NCI-H2227 treated with DMSO at 0.1 percent for 48 hours (cell line): ENCODE measurements at places on chromosomes 2 and 18.

DNA sequence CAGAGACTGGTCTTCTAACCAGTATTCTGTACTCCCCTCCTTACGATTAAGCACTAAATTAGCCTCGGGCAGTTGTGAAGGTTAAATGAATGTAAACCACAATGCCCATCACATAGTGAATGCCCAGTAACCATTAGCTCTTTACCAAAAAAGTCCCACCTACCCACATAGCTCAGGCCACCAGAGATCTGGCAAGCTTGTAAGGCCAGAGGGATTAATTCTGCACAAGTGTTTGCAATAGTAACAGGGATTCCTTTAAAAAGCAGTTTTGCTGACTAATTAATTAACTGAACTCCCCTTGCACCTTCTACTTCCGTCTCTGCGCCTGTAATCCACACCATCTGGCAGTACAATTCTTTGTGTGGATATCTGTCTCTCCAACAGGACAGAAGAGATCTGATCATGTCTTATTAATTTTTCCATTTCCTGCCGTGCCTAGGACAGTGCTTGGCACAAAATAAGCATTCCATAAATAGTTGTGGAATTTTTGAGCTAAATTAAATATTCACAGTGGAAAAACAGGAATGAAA lies 36.2 kb upstream of the IGFBP2 start:
- DNase-seq: no peak

DNA sequence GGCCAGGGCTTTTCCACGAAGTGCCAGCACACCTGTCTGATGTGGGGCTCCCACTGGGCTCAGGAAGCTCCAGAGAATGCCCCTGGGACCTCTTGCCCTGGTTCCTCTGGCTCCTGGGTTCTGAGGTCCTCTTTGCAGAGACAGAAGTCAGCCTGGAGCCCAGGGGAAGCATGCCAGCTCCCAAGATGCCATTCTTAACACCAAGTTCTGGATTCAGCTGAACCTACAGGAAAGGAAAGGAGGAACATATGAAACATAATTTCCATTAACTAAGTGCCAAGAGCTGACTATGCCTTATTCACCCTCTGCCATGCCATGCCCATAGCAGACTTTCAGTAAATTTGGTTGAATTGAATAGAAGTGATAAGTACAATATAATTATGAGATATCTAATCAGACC lies 21.9 kb downstream of the FAM124B start:
- DNase-seq: no peak

DNA sequence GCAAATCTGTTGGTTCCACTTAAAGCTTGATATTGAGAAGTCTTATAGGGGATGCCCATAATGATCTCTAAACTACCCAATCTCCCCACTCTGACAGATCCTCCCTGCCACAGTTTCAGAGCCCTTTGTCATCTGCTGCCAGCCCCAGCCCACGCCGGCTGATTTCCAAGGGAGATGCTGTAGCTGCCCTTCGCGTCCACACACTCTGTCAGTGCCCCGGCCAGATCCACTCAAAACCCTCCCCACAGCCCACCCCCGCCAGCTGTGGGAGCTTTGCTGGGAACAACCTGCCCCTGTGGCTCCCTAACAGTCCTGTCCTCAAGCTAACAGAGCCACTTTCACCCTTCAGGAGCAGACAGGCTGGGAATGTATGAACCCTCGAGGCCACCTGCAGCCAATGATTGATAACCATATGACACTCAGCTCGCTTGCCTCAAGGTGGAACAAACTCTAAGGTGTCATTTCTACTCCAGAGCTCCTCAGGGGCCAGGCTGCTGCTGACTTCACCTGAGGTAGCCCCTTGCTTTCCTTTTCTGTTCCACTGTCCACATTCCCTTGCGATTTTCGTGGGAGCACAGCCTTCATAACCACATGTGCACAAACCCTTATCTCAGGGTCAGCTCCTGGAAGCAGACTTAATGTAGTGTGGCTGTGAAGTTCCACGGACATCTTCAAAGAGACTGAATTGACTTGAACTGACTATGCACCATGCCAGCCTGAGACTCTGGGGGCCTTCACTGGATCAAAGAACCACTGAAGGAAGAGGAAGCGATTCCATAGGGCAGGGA lies 92.6 kb upstream of the LGALSL start:
- no peak for DNase-seq

DNA sequence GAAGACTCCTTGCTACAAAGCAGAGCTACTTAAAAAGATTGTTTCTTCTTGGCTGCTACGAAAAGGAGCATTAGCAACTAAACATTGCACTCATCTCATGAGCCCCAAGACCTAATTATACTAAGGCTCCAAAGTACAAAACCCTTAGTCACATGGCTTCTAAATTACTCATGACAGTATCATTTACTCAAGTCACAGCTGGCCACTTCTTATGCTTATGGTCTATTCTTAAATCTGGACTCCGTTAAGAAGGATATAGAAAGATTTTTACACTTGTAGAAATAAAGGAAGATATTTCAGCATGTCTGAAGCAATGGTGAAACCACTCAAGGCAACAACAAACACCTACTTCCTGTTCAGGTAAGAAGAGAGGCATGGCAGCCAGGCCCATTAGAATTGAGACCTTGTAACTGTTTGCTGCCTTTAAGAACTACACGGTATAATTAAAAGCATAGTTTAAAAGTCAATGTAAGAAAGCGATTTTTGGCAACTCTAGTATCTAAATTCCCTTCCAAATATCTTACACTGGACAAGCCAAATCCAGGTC lies 12.7 kb downstream of the ANKRD44 start:
- DNase-seq: no peak

- no peak for DNase-seq
Measured at GRCh38 chr2:187825108-187825507, 270.9 kb upstream of the TFPI start.

DNA sequence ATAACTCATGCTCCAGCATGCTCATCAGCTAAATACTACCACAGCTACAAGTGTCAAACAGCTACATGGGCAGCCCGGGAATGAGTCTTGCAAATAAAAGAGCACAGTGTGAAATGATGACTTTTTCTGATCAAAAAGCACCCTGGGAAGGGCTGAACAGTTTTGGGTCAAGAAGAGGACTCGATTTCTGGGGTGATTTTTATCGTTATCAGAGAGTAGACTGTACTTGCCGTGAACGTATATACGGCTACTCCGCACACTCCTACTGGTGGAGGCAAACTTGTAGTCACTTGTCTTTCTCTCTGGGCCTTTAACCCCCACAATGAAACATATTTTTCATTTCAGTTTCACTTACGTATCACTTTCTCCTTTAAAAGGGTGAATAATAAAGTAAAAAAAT lies 54.4 kb downstream of the NCKAP5 start:
- DNase-seq: no peak

GRCh38 chr2:14866736-14867352 lies 234.3 kb downstream of the LRATD1 start:
- DNase-seq: no peak

DNA sequence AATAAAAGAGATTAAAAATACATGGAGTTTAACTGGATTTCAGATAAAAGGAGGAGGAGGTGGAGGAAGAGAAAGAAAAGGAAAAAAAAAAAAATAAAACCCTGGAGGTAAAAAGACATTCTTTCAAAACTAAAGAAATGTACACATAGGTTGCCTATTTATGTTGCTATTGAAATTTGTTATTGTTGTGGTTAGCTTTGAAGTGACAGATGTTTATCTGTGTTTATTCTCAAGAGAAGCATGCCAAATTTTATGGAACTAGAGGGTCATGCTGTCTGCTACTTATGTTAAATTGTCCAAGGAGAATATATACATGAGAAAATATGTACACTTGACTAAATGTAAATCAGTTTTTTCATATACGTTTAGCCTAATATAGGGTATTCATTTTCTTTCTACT lies 653.2 kb downstream of the DCDC2C start:
- DNase-seq: no peak

DNA sequence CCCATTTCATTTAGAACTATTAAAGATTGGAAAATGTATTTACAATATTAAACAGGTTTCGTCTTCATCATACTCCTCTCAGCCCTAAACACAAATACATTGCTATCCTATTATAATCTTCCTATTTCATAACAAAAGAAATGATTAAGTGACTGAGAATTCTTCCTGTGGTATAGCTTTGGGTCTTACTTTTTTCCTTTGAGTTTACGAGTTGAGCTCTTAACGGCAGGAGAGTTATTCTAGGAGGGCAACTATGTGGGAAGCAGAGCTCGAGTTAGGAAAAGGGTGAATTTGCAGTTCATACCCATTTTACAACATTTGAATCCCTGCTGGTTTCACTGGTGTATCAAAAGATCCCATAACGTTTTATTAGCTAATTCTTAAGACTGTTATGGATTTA lies 105.0 kb downstream of the FIGN start:
- no peak for DNase-seq

GRCh38 chr2:126513033-126513432 lies 142.9 kb upstream of the GYPC start:
- no peak for DNase-seq

DNA sequence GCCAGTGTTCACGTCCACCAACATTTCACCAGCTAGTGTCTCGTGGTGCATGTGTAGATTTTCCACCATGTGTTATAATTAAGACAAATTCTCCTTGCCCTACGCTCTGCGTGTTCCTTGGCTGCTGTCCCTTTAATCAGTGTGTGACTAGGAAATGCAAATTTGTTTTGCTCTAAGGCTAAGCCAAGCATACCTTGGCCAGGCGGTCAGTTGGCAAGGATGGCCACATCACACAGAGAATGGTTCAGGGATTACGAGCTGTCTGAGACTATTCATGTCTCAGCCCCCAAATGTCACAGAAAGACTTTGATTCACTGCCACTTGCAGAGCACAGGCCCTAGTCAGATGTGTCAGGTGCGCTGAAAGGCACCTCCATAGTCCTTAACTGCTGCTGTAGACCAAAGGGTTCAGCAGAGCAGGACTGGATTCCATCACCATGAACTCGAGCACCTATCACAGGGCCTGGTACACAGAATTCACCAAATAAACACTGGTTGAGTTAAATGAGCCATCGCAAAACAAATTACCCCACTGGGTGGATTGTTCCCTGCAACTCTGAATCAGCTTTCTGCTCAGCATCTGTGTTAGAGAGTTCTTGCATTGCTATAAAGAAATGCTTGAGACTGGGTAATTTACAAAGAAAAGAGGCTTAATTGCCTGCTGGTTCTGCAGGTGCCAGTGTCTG lies 128.4 kb downstream of the CABLES1 start:
- DNase-seq: no peak

- no peak for DNase-seq
Measured at GRCh38 chr18:67143028-67143427, 373.5 kb downstream of the DSEL start.

DNA sequence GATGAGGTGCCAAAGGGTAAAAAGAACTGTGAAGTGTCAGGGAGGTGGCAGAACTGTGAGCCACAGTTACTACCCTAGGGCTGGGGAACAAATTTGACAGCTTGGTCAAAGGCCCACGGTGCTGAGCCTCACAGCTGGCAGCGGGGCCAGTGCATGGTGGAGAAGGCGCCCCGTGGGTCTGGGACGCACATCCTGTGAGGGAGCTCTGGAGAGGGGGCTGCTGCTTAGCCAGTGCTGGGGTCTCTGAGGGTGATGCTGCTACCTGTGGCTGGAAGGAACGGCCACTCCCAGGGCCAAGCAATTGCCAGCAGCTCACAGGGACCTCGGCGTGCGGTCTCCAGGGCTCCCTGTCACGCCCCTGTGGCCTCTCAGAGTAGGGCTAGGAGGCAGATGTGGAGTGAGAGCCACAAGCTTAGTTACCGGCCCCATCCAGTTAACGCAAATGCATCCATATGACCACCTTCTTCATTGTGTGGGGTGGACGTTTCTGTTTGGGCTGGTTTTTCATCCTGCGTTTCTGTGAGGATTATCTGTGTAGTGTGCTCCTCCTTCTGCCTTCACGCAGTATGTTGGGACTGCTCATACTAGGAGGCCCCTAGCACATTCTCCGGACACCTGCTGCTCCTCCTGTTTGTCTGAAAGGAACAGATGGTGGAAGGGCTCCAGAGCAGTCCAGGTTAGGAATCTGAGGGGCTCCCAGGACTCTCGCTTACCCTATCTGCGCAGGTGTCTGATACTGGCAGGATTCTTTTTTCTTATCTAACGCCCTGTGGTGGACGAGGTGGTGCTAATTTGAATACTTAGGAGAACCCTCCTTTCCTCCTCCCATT lies 26.0 kb downstream of the STK25 start:
- no peak for DNase-seq

DNA sequence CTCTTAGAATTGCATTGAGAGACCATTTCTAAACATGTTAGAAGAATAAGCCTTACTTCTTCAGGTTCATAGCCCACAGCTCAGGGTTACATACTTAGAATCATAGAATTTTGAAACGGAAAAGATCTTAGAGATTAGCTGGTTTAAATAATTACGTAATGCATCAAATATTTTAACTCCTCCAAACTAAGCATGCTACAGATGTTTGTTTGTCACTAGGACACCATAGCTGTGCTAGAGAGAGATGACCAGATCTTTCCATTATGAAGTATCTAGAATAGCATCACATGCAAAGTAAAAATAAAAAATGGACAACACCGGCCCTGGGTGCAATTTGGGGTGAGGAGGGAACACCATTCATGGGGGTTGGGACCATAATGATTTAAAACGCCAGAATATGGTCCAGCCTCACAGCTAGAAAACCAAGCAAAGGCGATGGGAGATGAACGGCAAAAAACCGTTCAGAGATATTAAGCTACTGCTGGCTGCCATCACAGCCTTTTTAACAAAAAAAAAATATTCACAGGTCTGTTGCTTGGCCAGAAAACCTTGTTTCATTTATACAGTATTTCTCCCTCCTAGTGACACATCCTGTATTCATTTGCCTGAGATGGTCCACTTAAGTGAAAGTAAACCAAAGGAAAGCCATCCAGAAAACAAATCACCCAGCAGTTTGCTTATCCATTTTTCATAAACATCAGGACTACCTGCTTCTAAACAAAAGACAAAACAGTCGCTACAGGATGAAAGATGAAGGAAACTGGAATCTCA lies 94.2 kb downstream of the EPHA4 start:
- DNase-seq: no peak

DNA sequence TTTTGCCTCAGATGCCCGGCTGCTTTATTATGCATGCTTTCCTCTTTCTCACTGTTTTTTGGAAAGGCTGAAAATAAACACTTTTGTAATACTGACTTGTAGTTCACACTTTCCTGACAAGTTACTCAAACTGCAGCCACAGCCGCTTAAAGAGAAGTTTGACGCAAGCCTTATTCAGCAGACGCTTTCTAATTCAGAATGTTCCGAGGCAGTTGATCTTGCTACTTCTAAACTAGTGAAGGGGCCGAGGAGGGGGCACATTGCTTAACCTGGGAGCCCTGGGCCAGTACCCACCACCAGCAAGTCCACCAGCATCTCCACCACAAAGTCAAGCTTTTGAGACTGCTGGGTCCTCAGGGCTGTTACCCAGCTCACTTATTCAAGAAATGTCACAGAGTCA lies 71.8 kb upstream of the SPRED2 start:
- DNase-seq: no peak

- DNase-seq: no peak
Measured at GRCh38 chr18:54822872-54823845, 5.1 kb upstream of the RAB27B start.

GRCh38 chr2:144834363-144834762 lies 314.4 kb upstream of the ZEB2 start:
- DNase-seq: no peak

- DNase-seq: peak; percentile 26
Measured at GRCh38 chr2:144504218-144504641, 15.7 kb downstream of the ZEB2 start.
